K562 (cell line): ENCODE measurements at places on chromosomes 12 and 14. TPM values are rescaled to one million over a fixed set of nuclear protein-coding genes. Genes with fewer than 3 reads are reported as not detected.

GRCh38 chr12:60684988-60685655 is 1089.3 kb downstream of the SLC16A7 start:
- DNase-seq, result no peak

- no peak for DNase-seq
These were observed 12.2 kb downstream of the JDP2 start for GRCh38 chr14:75439989-75440388.

DNA sequence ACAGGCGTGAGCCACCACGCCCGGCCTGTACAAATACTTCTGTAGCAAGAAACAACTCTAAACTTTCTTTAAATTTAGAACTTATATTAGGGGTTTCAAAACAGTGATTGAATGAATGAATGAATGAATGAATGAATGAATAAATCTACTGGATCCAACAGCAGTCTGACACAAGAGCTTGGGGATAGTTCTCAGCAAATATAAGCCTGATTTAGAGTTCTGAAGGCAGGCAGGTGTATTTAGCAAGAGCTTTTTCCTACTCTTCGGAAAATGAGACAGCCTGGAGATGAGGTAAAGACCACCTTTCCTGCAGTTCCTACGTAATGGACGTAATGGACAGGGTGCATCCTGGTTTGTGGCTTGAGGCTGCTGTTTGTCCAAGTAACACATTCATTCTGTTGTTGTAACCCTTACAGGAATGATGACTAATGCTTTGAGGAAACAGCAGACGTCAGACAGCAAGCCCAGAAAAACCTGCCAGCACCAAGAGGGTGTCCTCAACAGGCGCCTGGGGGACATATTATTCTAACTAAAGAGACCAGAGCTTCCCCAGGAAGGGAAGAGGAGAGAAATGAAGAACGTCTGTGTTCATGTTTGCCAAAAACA is 277.4 kb upstream of the SOX5 start:
- no peak for DNase-seq

- DNase-seq, result no peak
These were observed 4.8 kb downstream of the KITLG start for GRCh38 chr12:88575361-88575970.

GRCh38 chr12:27652174-27652763 is 44.0 kb upstream of the REP15 start:
- peak; percentile 60 for DNase-seq

The SLC25A21 gene
- total RNA-seq, result 25.1 and 28.7 TPM in 2 replicates

The LRP1-AS gene
- not detected in 2 replicates for total RNA-seq
